ENCODE measurements at places on chromosomes 2 and 18. TPM values are rescaled to one million over a fixed set of nuclear protein-coding genes. Genes with fewer than 3 reads are reported as not detected.

DNA sequence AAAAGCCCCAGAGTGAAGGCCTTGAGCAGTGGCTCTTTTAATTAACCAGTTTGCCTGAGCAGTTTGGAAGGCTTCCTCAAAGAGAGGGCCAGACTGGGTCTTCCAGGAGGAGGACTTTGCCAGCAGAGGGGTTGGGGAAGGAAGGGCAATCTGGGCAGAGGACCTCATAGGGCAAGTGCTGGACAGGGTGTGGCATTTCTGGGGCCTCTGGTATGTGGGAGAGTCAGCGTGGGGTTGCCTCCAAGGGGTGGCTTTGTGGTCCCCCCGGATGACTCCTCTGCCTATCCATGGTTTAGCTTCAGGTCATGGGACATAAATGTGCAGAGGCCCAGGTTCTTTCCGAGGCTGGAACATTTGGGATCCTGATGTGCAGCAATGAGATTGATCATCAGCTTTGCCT, 12.6 kb downstream of the GLI2 start:
- DNase-seq: no peak
- H3K4me3 ChIP-seq: no peak overlapping the region
- H3K4me1 ChIP-seq: no peaks in the 10 kb centered on the region
- no peaks in the 10 kb centered on the region for H3K36me3 ChIP-seq
- H3K27me3 ChIP-seq: no peaks in the 10 kb centered on the region
- no peak overlapping the region for H3K27ac ChIP-seq

The NDC80 gene
- polyA plus RNA-seq: 0.99 TPM

The SULT1C4 gene
- 7.1 TPM for polyA plus RNA-seq

DNA sequence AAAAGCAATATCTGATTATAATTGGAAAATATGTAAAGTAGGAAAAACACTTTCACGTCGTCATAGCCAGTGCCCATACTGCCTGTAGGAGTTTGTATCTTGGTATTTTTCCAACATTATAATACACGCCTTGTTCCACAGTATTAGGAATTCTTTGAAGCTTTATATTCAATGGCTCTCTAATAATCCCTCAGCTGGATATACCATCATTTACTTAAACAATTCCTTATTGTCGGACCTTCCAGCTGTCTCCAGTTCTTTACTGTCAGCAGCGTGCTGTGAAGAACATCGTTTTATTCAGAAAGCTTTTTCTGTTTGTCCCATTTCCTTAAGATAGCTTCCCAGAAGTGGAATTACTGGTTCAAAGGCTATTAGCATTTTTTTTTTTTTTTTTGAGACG, 31.7 kb downstream of the ATP6V1C2 start:
- DNase-seq: no peak
- no peak overlapping the region for H3K4me3 ChIP-seq
- H3K36me3 ChIP-seq: no peaks in the 10 kb centered on the region
- H3K27ac ChIP-seq: no peak overlapping the region
- no peaks in the 10 kb centered on the region for H3K4me1 ChIP-seq

GRCh38 chr2:222299906-222300725, 1.3 kb upstream of the PAX3 start:
- DNase-seq: no peak
- H3K4me3 ChIP-seq: no peak overlapping the region

- H3K27ac ChIP-seq: no peak overlapping the region
- peaks cover 2% of the 10 kb centered on the region for H3K36me3 ChIP-seq
- no peak for DNase-seq
- no peak overlapping the region for H3K4me3 ChIP-seq
- no peaks in the 10 kb centered on the region for H3K27me3 ChIP-seq
Observed at GRCh38 chr2:24301599-24301998, 58.7 kb downstream of the ITSN2 start.

GRCh38 chr18:9867071-9867594, 18.6 kb upstream of the TXNDC2 start:
- H3K27me3 ChIP-seq: no peaks in the 10 kb centered on the region
- no peak overlapping the region for H3K4me3 ChIP-seq
- H3K4me1 ChIP-seq: no peaks in the 10 kb centered on the region
- H3K27ac ChIP-seq: no peak overlapping the region
- H3K36me3 ChIP-seq: no peaks in the 10 kb centered on the region

Data from kidney (tissue), 22 donors.